Activated CD4-positive, alpha-beta T cell treated with anti-CD3 and anti-CD28 coated beads for 4 hours (primary cell): ENCODE measurements at places on chromosomes 6 and 20.

GRCh38 chr6:132932588-132932987 lies 118.2 kb downstream of the RPS12 start:
- no peak for DNase-seq

DNA sequence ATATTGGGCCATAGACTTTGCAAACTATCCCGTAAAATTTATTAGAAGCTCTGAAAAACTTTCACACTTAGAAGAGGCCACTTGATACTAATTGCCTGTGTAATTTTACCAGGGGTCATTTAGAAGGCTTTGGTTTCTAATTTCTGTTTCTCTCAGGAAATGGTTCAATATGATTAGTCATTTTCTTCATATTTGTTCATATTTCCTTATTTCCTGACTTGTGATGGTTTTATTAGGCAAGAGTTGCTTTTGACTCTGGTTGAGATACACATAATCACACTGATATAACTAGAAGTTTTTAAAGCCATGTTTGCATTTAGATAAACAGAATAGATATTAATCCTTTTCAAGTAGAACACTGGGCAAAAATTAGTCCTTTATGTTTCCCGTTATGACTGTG lies 11.8 kb upstream of the HBS1L start:
- DNase-seq: no peak

- DNase-seq: no peak
These were observed 40.7 kb upstream of the EXOC2 start for GRCh38 chr6:733431-734219.

GRCh38 chr20:55882910-55883309 lies 122.4 kb downstream of the CBLN4 start:
- no peak for DNase-seq

DNA sequence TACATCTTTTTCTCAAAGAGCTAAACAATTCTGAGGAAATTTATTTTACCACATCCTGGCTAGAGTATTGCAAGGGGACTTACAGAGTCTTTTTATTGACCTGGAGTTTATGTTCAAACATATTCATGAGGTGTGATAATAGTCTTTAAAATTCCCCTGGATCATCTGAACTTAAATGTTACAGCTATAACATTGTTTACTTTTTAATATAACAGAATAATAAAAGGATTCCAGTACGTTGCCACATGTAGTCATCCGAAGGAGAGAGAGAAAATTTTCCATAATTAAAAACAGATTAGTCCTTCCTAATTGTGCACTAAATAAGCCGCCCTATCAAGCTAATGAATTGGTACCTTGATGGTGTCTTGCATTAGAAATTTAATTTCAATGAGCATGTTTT lies 765.4 kb upstream of the MAP3K7 start:
- DNase-seq: no peak

GRCh38 chr6:16721977-16722376 lies 39.3 kb downstream of the ATXN1 start:
- DNase-seq: no peak

- DNase-seq: no peak
These were observed 86.8 kb downstream of the PLCB1 start for GRCh38 chr20:8218861-8219260.

DNA sequence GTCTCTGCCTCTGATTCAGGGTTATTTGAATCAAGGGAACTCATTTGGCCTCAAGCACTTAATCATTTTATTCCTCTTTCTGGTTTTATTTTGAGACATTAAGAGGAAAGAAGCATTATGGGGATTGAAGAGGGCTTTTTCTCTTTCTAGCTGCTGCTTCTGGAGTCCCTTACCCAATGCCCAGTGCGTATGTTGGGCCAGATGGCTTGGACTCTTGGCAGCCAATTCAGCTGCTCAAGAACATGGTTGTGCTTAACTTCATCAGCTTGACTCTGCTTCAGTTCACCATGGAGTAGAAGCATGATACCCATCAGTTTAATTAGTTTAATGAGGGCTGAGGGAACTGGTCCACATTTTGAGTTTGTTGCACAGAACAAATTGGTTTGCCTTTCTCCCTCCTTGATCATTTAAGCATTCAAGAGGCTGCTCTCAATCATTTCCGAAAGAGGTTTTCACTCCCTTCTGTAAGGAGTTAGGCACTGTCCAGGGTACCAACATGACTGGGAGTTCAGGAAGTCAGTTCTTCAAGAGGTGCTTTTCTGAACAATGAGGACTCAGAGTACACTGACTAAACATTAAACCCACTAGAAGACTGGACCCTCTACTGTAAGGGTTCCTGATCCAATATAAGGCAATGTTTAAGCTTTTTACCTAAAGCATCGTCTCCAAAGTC lies 14.6 kb downstream of the PDYN start:
- DNase-seq: no peak

DNA sequence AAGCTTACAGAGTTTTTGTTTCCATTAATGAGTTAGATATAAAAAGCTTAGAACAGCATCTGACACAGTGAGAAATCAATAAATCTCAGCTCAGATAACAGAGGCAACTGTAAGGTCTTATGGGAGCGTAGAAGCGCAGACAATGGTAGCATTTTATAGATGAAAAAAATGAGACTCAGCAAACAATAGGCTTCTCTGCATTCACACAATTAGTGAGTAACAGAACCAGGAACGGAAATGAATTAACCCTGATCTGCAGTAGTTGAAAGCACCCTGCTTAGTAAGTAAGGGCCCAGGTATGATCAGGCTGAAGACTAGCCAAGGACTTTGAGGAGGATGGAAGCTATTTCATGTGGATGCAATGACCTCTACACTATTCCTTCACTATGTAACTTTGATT lies 147.2 kb upstream of the EYA4 start:
- DNase-seq: no peak

GRCh38 chr20:53013183-53013582 lies 41.0 kb downstream of the TSHZ2 start:
- DNase-seq: no peak

DNA sequence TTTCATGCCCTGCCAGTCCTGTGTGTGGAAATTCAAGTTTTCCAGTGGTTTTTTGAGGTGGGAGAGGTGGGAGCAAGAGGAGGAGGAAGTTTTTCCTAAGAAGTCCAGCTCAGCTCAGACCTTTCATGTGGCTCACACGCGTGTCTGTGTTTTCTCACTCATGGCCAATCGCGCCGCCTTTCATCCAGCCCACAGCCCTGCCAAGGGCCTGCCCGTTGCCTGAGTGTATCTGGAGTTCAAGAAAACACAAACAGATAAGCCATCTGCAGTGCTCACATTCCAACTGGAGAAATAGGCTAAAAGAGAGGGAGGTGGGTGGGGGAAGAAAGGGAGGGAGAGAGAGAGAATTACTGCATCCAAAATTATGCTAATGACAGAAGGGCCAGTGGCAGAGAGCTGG lies 12.6 kb upstream of the MPC1 start:
- no peak for DNase-seq

GRCh38 chr6:30041821-30042220 lies 19.2 kb upstream of the POLR1H start:
- DNase-seq: no peak

- DNase-seq: no peak
These were observed 84.5 kb downstream of the SLC22A23 start for GRCh38 chr6:3372184-3372846.

DNA sequence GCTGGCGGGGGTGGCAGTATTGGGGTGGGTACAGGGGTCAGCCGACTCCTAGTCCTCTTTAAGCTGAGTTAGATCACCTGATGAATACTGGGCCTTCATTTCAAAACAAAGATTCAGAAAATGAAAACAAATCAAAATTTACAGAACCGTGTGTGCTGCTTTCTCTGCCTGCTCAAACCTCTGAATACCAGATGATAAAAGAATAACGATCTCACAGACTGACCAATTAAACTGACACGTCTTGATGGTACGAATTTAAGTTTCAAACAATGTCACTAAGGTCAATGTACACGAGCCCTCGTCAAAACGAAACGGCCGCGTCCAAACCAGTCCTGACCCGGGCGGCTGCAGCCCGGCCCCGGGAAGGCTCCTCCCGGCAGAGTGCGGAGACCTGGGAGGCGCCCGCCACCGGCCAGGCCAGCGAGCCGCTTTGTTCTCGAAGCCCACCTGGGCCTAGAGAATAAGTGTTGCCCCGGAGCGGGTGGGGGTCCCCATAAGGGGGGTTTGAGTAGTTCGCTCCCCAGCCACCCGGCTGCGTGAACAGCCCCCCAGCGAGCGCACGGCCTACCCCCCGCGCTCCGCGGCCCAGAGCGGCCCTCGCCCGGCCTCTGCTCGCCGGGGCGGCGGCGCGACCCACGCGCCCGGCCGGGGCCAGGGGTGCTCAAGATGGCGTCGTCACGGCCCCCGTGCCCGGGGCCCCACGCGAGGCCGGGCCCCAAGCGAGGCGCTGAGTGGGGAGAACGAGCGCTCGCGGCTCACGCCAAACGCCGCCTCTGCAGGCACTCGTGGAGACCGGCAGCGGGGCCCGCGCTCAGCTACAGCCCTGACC lies 728 bp downstream of the PSMA7 start:
- no peak for DNase-seq

- no peak for DNase-seq
These were observed 11.3 kb upstream of the NSFL1C start for GRCh38 chr20:1477896-1478490.

- no peak for DNase-seq
These were observed 29.5 kb downstream of the MYLK4 start for GRCh38 chr6:2721219-2721618.

DNA sequence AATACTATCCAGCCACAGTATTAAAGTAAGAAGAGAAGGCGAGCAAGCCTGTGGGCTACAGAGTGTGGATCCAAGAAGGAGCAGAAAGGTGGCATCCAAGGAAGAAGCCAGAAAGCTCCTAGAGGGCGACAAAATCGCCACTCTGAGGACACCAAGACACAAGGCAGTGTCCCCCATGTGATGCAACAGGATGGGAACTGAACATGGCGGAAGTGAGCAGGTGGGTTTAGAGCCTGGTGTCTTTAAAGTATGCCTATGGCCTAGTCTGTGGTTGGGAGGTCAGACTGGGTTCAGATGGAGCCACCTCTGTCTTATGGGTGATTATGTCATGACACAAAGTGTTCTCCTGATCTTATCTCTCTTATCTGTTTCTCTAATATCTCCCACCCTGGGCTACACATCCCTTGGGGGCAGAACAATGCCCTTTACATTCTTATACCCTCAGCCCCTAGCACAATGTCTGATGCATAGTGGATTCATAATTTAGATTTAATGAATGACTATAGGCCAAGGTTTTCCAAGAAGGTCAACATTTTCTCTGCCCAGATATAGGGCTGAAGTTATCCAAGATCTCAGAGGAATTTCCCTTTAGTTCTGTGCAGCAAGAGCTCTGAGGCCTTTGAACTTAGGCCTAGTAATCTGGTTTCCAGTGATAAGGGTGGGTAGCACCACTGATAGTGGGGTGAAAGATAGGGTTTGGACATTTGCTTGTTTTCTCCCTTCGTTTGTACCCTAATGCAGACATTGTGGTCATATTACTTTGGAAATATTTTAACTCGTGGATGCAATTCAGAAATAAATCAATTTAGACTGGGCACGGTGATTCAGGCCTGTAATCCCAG lies 167.3 kb upstream of the AKIRIN2 start:
- DNase-seq: no peak

- DNase-seq: no peak
These were observed 216.4 kb downstream of the ANKRD60 start for GRCh38 chr20:58011947-58012610.

GRCh38 chr6:162750776-162751175 lies 23.0 kb downstream of the PACRG start:
- DNase-seq: no peak

DNA sequence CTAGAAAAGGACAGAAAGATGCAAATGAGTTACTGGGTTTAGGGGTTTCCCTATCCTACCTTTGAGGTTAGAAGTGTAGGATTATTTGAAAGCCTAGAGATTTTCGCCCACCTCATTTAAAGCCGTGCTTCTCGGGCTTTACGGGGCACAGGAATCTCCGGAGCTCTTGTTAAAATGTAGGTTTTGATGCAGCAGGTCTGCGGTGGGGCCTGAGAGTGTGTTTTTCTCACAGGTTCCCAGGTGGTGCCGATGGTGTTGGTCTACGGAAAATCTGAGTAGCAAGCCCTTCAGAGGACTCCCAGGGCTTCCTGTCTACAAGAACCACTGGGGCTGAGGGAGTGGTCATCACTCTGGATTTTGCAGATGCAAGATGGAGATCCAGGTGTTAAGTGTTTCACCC lies 47.5 kb downstream of the TRAM2 start:
- DNase-seq: no peak

DNA sequence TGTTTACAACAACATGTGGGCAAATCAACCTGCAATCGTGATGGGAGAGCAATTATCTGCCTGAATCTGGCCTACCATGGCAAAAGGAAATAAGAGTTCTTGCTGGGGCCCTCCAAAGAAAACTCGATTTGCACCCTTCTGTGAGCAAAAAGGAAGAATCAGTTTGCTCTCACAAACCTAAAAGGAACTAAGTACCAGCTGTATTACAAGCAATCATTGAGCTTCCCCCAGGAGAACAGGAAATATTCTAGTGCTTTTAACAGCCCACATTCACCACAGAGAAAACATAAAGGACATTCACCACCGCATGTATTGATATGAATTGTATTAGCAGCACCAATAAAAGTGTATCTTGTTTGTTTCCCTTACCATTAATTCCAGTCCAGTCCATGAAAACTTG lies 75.0 kb downstream of the MBOAT1 start:
- DNase-seq: no peak

DNA sequence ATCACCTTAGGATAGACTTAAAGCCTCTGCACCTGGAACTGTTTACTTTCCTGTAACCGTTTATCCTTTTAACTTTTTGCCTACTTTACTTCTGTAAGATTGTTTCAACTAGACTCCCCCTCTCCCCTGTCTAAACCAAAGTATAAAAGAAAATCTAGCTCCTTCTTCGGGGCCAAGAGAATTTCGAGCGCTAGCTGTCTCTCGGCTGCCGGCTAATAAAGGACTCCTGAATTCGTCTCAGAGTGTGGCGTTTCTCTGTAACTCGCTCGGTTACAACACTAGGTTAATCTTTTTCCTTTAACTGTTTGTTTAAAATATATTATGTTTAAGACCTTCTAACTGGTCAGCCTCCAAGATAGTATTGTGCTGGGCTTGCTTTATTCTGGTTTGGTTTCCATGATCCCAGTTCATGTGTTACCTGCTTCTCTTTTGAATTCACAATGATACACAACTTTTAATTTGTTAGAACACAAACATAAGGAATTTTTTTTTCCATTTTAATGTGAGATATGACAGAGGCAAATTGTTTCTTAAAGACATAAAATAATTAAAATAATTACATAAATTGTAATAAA lies 8.7 kb upstream of the NQO2 start:
- no peak for DNase-seq

DNA sequence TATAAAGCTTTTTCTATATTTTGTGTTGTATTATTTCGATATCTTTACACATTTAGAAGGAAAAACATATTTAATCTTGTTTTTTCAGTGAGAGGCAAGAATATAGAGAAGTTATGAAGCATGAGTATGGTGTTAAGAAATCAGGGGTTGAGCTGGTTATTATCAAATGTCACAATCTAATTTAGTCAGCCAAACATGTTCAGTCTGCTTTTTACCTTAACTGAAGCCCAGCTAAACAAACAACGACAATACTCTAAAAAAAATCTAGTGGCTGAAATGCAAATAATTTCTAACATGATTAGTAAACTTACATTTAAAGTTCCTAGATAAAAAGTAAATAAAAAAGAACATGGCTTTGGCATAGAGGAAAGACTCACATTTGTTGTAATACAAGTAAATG lies 433.8 kb upstream of the NRSN1 start:
- no peak for DNase-seq
